AG04449 (cell line): ENCODE measurements at places on chromosomes 7 and 10.

- DNase-seq: no peak
Observed at GRCh38 chr7:114659409-114660125, 245.0 kb downstream of the FOXP2 start.

DNA sequence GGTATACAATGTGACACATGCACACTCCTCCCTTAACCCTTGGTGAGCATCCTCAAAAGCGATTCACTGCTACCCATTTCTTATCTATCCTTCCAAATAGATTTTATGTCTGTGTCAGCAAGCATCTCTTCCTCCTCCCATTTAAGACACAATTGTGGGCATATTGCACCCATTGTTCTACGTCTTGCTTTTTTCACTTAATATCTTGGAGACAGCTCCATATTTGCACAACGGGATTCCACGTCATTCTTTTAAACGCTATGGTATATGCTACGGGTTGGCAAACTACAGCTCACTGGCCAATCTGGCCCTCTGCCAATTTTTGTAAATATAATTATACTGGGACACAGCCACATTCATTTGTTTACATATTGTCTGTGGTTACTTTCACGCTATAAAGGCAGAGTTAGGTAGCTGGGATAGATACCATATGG is 88.6 kb downstream of the RNF216 start:
- DNase-seq: no peak

- peak; percentile 96 for DNase-seq
Observed at GRCh38 chr10:62045765-62046521, 144.4 kb downstream of the ARID5B start.

GRCh38 chr10:19921300-19922140 is 105.3 kb downstream of the PLXDC2 start:
- no peak for DNase-seq

DNA sequence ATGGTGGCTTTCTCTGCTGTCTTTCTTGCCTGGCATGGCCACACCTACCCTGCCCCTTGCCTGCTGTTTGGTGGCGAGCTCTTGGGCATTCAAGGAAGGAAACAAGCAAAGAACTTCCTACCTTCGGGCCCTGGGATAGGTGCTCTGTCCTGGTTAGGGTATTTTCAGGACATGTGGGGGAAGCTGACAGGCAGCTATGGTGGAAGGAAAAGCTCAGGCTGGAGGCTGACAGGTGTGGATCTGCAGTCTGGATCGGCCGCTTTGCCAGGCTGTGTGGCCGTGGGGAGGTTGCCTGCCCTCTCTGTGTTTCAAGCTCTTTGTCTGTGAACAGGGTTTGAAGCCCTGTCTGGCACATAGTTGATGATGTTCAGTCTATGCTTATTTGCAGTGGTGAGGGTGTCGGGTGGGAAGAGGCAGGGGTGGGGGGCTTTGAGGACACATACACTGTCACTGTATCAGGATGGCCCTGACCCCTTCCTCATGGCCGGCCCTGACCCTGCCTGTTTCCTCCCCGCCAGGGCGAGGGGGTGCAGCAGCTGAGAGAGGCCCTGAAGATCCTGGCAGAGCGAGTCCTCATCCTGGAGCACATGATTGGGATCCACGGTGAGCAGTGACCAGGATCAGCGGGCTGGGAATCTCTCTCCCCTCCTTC is 73.7 kb downstream of the MYL10 start:
- DNase-seq: no peak

DNA sequence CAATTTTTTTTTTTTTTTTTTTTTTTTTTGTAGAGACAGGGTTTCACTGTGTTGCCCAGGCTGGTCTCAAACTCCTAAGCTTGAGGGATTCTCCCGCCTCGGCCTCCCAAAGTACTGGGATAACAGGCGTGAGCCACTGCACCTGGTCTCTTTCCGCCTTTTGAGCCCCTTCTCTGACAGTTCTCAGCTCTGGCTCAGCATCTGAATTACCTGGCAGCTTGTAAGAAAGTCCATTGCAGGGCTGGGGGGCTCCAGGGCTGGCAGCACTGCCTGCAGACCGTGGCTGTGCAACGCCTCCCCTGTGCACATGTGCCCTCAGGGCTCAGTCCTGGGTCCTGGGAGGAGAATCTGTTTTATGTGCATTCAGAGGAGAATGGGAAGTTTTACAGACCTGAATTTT is 37.6 kb downstream of the VWA2 start:
- DNase-seq: no peak

- no peak for DNase-seq
Observed at GRCh38 chr10:127910464-127910770, 3.5 kb downstream of the PTPRE start.

DNA sequence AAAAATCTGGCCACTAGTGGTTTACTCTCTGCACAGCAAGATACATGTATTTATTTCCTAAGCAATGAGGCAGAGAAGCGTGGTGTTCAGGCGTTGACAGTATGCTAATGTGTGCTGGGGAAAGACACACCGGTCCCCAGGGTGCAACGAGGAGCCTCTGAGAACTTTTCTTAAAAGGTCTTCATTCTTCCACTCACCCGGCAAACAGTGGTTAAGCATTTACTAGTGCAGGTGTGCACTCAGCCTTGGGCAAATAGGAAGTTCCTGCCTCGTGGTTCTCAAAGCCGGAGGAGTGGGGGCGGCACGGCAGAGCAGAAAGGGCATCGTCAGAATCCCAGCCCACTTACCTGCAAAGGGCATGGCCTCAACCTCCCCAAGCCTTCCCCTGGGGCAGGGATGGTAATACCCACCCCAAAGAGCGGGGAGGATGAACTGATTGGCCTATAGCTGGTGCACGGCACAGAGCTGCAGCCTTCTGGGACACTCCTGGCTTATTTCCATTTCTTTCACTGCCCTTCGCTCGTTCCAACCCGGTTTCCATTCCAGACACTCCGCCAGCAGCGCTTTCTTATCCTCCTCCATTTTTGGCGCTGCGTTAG is 184.3 kb upstream of the CTBP2 start:
- no peak for DNase-seq

DNA sequence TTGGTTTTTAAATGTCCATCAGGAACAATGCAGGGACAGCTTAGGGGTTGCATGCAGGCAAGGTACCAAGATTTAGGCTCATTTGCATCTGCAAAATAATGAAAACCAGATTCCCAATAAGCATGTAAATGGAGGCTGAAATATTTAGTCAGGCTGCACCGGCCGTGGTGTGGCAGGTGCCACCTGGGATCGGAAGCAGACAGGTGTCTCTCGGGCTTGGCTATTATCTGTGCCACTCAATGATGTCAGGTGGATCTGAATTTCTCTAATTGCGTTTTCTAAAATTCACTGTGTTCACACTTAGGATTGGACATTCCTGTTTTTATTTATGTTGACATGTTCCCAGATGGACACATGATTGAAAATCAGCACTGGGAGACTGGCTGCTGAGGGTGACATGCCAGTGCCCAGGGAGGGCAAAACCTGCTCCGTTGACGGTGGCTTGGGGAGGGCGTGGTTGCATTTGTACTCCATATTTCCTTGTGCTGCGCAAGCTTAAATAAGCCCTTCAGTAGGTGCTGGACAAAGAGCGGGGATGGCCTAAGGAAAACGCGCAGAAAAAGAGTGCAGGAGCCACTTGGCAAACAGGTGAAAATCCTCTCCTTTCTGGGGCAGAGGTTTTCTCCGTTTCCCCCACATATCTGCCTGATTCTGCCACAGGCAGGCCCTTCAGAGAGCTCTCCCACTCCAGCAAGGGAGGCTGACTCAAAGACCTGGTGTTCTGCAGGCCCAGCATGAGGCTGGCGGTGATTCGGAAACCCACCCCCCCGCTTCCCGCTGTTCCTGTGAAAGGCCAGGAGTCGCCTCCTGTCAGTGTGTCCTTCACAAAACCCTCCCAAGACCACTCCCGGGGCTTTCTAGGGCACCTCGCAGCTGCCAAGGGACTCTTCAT is 142.5 kb downstream of the WDR37 start:
- DNase-seq: no peak

DNA sequence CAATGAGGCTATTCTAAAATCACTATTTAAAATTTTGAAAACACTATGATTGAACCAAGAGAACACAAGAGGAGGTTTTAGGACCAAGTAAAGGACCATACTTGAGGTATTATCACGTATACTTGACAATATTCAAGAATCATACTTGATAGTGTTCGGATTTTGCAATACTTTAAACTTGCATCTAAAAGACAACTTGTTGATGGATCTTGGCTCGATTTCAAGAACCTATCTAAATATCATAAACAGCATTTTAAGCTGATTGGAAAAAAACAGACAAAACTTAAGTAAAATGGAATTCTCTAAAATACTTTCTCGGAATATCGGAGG is 1.3 kb downstream of the NAMPT start:
- no peak for DNase-seq

GRCh38 chr7:15049157-15049556 is 146.6 kb upstream of the DGKB start:
- no peak for DNase-seq

- no peak for DNase-seq
Observed at GRCh38 chr7:128841171-128841690, 11.0 kb downstream of the FLNC start.

DNA sequence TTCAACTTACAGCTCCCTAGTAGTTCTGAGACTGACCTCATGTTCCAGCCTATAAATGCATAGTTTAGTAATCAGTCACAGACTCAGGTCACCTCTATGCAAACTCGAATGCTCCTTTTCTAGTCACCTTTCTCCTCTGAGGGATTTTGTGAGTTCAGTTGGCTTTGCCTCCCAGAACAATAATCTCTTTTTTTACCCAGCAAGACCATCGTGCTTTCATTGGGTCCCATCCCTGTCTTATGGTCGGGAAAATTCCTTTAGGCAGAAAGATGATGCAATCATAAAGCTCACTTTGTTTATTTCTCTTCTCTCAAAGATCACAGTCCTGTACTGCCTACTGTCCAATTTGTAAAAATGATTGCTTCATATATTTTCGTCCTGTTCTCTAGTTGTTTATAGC is 38.4 kb downstream of the TWIST1 start:
- DNase-seq: no peak

DNA sequence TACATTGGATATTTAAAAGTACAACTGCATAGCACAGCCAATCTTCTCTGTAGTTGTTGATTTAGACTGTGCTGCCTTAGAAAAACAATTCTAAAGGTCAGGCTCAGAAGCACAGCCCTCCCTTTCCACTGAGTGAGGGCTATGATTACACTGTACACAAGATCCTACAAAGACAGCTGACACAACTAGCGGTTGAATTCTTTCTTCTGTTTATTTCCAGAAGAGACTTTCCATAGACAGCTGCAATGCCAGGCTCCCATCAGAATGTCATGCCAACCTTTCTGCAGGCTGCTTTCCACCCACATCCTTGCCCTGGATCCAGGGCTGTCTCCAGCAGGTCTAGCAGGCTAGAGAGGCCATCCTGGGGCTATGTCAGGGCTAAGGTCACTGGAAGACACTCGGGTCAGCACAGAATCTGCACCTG is 39.3 kb downstream of the FAM13C start:
- DNase-seq: no peak

DNA sequence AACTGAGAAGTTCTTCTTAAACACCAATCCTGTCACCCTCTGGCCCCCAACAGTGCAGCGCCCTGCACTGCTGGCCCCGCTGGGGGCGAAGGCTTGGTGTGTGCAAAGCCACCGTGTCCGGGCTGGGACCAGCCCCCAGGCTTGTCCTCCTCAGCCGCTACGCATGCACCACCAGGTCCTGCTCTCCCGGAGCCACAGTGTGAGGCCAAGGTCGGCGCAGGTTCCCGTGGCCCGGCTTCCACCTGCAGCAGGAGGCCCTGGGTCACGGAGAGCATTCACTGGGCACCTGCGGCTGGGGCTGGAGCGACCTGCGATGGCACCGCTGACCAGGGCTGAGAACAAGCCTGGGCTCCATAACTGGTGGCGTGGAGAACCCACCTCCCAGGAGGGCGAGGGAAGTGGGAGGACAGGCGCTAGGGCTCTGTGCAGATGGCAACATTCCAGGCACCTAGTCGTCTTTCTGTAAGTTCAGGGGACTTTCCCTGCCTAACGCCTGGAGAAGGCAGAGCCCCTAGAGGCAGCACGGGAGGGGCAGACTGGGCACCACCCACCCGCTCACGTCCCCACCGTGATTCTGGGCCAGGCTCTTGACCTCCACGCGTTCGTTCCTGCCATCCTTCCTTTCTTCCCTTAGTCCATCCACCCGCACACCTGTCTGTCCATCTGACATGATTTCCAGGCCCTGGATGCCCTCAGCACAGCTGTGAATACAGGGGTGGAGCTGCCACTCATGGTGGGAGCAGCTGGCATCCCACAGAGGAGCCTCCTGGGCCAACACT is 271.6 kb downstream of the ELFN1 start:
- no peak for DNase-seq
